M059J (cell line): ENCODE measurements at places on chromosomes 5 and 9. TPM values are rescaled to one million over a fixed set of nuclear protein-coding genes. Genes with fewer than 3 reads are reported as not detected.

Gene PCDHGC4
- 0.25 and 0.69 TPM in 2 replicates for total RNA-seq

Gene LMNB1
- total RNA-seq, result 106 and 134 TPM in 2 replicates

Gene PPP1R2B
- total RNA-seq, result 0.07 and 0.10 TPM in 2 replicates

Gene PCDHGA1
- total RNA-seq, result 0.71 and 0.89 TPM in 2 replicates

Gene BASP1
- total RNA-seq, result 86.0 and 126 TPM in 2 replicates

Gene CARD6
- total RNA-seq, result 5.7 and 8.0 TPM in 2 replicates

Gene FGF1
- total RNA-seq, result 2.4 and 4.1 TPM in 2 replicates

Gene PCBD2
- 2.8 and 6.0 TPM in 2 replicates for total RNA-seq

Gene DMRT3
- not detected in 2 replicates for total RNA-seq

Gene CTXN3
- not detected in 2 replicates for total RNA-seq

Gene ATOSB
- total RNA-seq, result 31.2 and 40.8 TPM in 2 replicates

Gene GPRIN1
- 8.4 and 12.4 TPM in 2 replicates for total RNA-seq

Gene PFN3
- total RNA-seq, result not detected in 2 replicates

Gene IFNA21
- not detected in 2 replicates for total RNA-seq

Gene TMC1
- total RNA-seq, result 1.1 TPM in 1 of 2 replicates, not detected in the other

Gene TNFSF8
- total RNA-seq, result not detected in 2 replicates

Gene PAEP
- total RNA-seq, result not detected in 2 replicates

Gene C8G
- 0.89 TPM in 1 of 2 replicates, not detected in the other for total RNA-seq

Gene ACTBL2
- total RNA-seq, result 9.3 and 12.9 TPM in 2 replicates

Gene TMEM171
- total RNA-seq, result 0.64 and 2.1 TPM in 2 replicates

Gene PTGS1
- 4.8 and 6.7 TPM in 2 replicates for total RNA-seq

Gene CD74
- 1.8 and 6.0 TPM in 2 replicates for total RNA-seq

Gene SMIM32
- not detected in 2 replicates for total RNA-seq

Gene PCDHAC2
- total RNA-seq, result 0.17 TPM in 1 of 2 replicates, not detected in the other

Gene MARCHF11
- 0.30 TPM in 1 of 2 replicates, not detected in the other for total RNA-seq

Gene OR1J2
- total RNA-seq, result not detected in 2 replicates

Gene PDGFRB
- total RNA-seq, result 23.5 and 44.4 TPM in 2 replicates
